ENCODE measurements at places on chromosomes 3 and 15.

DNA sequence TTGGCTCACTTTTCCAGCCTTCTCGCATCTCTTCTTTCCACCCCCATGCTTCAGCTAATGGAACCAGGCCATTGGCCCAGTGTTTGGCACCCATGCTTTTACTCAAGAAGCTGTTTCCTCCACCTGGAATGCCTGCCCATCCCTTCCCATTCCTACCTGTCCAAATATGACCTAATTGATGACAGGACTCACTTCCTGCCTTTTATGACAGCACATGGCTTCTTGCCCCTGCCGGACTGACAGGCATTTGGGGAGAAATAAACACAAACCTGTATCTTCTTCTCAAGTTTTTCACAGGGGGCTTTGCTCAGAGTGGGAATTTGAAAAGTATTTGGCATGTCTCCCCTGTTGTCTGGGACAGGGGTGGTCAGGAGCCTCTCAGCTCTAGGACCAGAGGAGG lies 120.1 kb downstream of the ABHD5 start:
- no peak for DNase-seq

DNA sequence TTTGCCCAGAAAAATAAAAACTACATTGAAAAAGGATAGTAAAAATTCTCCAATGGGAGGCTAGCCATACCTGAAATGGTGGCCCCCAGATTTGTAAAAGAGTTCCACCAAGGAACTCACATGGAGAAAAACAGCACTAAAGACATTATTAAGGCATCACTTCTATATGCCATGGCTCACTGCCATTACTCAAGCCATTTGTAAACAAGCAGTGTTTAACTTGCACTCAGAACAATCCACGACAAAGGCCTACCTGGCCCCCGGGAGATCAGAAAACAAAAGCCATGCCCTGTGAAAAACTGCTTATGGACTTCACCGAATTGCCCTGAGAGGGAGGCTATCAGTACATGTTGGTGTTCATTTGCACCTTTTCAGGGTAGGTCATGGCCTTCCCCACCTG lies 19.6 kb downstream of the CCR8 start:
- DNase-seq, result no peak

DNA sequence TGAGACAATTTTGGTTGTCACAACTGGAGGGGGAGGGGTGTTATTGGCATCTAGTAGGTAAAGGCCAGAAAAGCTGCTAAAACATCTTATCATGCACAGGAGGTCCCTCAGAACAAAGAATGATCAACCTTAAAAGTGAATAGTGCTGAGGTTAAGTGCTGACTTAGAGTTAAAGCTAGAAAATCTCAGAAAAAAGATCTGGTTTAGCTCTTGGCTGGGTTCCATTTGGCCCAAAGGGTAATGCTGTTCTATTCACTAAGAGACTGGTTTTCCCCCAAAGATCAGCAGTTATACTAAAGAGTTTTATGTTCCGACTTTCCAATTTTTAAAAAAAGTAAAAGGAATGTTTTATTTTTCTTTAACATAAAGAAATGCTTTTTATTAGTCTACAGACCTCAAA lies 15.6 kb downstream of the DCBLD2 start:
- no peak for DNase-seq

GRCh38 chr3:110783541-110783940 lies 288.1 kb upstream of the NECTIN3 start:
- DNase-seq, result no peak

GRCh38 chr3:72618739-72619138 lies 229.5 kb downstream of the SHQ1 start:
- no peak for DNase-seq

- DNase-seq, result no peak
Observed at GRCh38 chr3:42036483-42036823, 54.7 kb upstream of the TRAK1 start.

DNA sequence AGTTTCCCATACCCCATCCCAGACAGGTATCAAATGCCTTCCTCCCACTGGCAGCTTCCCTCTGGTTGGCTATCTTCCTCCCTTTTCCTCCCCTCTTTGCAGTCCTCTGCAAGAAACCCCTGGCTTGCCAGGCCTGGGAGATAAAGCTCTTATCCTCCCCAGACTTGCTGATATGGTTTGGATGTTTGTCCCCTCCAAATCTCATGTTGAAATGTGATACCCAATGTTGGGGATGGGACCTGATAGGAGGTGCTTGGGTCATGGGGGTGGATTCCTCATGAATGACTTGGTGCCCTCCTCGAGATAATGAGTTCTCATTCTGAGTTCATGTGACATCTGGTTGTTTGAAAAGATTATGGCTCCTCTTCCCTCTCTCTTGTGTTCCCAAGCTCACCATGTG lies 32.2 kb upstream of the SNRK start:
- no peak for DNase-seq
